ENCODE measurements at places on chromosomes 3 and 15.

DNA sequence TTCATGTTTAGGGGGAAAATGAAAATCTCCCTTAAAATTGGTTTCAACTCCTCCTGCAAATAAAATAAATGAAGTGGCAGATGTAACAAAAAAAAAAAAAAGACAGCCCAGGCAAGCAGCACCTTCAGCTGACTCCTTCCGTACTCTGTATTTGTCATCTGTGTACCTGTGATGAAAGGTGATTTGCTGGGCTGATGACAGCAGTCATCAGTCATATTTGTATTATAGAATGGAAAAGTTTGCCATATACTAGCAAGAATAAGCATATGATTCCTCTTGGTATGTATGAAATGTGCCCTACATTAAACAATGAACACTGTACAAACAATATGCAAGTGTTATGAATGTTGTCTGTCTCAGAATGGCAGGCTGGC lies 44.1 kb upstream of the WWTR1 start:
- DNase-seq, result no peak

DNA sequence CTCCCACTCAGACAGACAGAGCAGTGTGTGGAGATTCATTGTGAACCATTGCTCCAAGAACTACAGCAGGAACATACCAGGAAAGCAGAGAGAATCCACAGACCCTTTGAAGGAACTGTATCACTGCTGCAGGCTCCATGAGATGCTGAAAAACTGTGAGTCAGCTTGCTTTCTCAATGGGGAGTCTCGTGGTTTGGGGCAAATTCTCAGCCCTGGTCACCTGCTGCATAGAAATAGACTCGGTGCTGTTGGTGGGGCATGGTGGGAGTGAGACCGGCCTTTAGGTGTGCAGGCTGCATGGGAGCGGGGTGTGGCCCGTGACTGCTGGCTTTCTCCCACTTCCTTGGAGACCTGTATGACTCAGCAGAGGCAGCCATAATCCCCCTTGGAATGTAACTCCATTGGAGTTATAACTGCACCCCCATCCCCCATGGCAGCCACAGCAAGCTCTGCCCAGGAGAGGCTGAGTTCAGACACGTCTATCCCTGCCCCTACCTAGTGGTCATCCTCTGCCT lies 35.6 kb downstream of the ALCAM start:
- DNase-seq, result no peak

DNA sequence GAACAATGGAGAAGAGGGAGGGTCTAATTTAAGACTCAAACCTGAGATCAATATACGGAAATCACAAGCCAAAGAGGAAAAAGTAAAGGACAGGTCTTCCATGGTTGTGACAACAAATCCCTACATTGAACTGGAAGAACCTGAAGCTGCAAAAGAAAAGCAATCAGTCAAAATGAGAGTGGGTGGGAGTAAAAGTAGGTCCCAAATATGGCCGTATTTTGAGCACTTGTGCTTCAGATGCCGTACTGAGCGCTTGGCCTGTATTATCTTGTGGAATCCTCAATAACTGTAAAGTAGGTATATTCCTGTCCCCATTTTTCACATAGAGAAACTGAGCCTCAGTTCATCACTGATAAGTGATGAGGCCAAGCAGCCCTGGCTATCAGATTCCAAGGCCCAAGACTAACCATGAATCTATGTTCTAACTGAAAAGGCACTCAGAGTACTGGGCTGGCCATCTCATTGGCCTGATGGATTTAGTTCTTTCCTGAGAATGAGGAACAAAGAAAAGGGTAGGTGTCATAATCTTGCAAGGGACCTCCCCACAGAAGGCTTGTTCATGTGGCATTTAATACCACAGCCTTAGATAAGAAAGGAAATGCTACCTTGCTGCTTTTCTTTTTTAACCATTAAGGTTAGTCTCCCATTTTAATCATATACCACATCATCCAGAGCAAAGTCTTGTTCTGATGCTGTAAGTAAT lies 52.5 kb downstream of the LRRN1 start:
- no peak for DNase-seq

DNA sequence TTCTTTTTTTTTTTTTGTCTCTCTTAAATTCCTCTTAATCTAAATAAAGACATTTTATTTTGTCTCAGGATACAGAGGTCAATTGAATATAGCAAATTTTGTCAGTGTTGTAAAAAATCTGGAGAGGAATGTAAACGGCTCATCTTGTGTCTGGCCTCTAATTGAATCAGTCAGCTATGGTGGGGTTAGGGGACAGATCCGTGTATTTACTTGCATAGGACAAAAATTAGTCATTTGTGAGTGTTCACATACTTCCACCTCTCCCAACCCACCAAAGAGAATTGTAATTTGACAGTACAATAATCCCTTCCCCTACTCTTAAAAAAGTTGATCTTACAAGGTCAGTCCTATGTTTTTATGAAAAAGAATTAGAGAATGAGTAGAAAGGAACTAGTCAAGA lies 18.3 kb downstream of the PPARG start:
- DNase-seq, result no peak

DNA sequence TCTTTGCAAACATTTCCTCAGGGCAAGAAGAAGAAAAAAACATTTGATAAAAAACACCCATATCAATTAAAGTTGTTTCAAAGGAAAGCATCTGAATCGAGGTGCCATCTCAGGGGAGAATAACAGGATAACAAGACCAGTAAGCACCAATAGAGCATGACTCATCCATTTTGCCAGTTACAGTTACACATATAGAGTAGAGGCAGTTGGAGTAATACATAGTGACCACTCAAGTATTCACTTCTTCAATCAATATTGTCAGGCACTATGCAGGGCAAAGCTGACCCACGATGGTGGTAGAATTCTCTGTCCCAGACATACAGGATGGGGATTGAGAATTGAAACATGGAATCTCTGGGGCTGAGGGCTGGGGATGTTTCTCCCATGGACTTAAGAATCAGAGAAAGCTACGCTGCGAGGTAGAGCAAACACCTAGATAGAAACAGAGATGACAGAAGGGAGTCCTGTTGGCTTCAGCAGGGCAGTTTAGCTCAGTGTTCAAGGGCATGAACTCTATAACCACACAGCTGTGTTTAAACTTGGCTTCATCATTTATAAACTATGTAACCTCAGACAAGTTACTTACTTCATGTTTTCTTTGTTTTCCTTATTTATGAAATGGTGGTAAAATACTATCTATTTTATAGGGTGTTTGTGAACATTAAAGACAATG lies 186.4 kb upstream of the NANOGP8 start:
- DNase-seq, result no peak

- DNase-seq, result peak; percentile 51
Measured at GRCh38 chr3:49803465-49804140, 542 bp downstream of the INKA1 start.

- DNase-seq, result no peak
Measured at GRCh38 chr15:97459771-97460170, 500.7 kb upstream of the ARRDC4 start.

GRCh38 chr3:171108066-171108465 lies 81.5 kb upstream of the SLC2A2 start:
- DNase-seq, result no peak

DNA sequence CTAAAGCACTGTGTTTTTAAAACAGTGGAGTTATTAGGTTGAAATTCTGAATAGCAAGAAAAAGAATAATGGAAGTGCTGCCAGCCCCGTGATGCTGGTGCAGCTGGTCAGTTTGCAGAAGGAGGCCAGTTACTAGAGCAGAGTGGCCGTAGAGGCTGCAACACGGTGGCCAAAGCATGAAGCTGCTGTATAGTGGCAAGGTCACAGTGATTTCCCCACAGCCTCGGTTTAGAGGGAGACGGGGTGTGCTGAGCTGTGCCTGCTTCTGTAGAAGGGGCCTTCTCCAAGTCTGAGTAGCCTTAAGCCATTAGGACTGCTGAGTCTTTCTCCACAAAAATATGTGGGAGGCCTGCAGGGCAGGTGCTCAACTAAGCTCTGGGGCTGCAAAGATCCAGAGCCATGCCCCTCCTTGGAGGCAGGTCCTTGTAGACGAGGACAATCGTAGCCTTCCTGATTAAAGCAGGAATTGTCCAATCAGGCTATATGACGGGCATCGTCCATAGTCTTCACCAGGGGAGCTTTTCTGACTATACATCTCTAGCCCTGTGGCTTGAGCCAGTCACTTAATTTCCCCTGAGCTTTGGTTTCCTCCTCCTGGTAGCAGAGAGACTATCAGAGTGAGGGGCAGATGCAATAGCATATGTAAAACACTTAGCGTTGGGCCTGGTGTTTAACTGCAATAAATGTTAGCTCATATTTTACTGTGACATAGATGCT lies 151.6 kb downstream of the PGPEP1L start:
- DNase-seq, result no peak

Data from NCI-H510A treated with DMSO at 0.1 percent for 48 hours (cell line).